ENCODE measurements at places on chromosomes 3 and 15.

DNA sequence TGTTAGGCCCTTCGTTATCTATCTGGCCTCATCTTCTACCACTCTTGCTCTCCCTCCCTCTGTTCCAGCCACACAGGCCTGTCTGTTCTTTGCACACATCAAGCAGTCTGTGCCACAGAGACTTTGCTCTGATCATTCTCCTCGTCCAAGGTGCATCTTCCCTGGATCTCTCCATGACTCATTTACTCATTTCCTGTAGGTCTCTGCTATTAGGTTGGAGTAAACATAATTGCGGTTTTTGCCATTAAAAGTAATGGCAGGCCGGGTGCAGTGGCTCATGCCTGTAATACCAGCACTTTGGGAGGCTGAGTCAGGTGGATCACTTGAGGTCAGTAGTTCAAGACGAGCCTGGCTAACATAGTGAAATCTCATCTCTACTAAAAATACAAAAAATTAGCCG, 9.5 kb upstream of the C3orf49 start:
- no peak for DNase-seq

DNA sequence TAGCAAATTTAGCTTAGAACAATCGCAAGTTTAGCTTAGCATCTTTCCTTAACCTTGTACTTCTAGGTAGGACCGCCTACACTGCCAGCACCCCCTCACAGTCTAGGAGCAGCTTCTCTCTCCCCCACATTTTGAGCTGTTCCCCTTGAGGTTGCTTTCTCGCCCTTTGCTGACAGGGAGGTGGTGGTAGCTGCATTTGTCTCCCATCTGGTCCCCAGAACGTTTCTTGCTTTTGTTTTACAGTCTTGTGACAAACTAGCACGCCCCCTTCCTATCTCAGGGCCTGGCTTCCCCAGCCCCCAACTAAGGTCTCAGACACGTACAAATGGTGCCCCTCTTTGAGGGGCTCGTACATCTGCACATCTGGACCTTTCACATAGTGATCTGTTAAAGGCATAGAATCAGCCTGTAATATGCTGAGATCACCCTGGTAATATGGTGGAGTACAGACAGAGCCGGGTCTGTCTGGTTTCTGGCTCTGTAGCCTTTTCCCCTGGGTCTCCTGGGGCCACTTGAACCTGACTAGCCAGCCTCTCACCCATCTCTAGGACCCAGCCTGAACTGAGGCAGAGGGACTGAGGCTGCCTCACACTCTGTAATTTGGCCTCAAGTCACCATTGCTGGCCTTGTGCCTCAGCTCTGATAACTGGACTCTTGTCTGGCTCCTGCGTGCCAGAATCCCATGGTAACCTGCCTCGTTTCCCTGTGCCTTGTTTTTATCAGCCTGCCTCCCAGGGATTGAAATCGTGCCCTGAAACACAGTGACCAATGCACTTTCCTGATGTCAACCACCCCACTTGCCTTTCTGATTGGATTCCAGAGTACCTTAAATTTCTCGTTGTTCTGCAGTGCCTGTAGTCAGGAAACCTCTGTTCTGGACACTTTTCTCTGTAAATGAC, 27.7 kb downstream of the CRTC3 start:
- DNase-seq = peak; percentile 49

- DNase-seq = no peak
Measured at GRCh38 chr3:127030508-127031412, 47.8 kb downstream of the PLXNA1 start.

DNA sequence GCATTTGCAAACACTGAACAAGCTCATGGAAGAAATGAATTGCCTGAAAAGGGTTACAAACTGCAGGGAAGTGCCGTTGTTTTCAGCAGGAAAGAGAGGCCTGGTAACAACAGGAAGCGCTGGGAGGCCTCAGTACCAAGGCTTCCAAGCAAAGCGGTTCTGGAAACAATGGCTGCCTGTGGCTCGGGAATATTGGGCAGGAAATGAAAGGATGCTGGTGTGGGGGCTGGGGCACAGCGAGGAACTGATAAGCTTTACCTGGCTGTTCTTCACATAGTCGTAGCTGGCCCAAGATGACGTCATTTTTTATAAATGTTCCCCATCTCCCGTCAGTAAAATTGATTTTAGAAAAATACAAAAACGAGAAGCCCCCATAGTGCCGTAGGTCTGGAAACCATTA, 55.9 kb downstream of the ARHGAP31 start:
- no peak for DNase-seq

DNA sequence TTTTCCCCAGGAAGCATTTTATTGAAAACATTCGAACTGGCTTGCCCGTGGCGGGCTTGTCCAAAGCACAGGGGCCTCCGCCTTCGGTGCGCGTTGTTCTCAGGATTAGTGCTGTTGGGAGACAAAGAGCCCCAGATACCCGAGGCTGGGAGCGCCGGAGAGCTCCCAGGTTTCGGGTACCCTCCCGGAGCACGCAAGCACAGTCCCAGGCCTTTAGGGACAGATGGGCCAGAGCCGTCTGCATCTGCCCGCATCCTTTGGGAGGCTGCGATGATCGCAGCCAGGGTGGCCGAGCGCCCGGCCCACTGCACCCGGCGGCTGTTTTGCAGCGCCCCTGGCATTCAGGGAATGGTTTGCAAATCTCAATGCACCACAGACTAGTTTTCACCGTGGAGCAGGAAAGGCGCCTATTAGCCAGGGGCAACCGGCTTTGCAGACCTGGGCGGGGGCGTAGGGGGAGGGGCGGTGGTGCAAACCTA, 5.0 kb upstream of the FEZF2 start:
- no peak for DNase-seq

GRCh38 chr15:24675332-24676144, at the start of gene NPAP1:
Gene NPAP1, plus strand, starts transcription at chr15:24675775. Its CDS starts 93 bp downstream, at chr15:24675868.
- DNase-seq = no peak

GRCh38 chr3:168341956-168342936, 246.5 kb upstream of the GOLIM4 start:
- peak; percentile 7 for DNase-seq

DNA sequence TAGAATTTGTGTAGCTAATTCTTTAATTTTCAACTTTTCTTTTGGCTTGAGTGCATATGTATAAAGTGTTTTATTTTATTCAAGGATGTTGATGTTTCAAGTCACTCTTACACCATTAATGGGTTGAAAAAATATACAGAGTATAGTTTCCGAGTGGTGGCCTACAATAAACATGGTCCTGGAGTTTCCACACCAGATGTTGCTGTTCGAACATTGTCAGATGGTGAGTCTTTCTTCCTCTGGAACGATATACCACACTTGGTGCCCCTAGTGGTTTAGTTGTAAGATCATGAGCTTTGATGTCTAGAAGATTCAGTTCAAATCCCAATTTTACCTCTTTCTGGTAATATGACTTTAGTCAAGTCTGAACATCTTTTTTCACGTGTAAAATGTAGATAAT, 119.3 kb downstream of the HCN4 start:
- no peak for DNase-seq

DNA sequence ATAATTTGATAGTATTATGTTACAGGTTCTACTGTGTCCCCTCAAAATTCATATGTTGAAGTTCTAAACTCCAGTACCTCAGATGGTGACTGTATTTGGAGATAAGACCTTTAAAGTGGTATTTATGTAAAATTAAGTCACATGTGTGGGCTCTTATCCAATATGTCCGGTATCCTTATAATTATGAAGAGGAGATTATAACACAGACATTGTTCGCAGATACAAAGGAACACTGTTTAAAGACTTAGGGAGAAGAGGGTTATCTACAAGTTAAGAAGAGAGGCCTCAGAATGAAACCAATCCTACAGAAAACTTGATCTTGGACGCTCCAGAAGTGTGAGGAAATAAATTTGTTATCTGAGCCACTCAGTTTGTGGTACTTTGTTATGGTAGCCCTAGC, 50.9 kb downstream of the DPH6 start:
- DNase-seq = no peak

- no peak for DNase-seq
Measured at GRCh38 chr3:42668413-42668760, 14.9 kb downstream of the ZBTB47 start.

GRCh38 chr3:102629943-102630342, 195.1 kb downstream of the ZPLD1 start:
- no peak for DNase-seq

- peak; percentile 12 for DNase-seq
Measured at GRCh38 chr3:10551821-10552630, 46.6 kb upstream of the ATP2B2 start.

- peak; percentile 44 for DNase-seq
Measured at GRCh38 chr15:69478259-69478781, 25.7 kb downstream of the RPLP1 start.

DNA sequence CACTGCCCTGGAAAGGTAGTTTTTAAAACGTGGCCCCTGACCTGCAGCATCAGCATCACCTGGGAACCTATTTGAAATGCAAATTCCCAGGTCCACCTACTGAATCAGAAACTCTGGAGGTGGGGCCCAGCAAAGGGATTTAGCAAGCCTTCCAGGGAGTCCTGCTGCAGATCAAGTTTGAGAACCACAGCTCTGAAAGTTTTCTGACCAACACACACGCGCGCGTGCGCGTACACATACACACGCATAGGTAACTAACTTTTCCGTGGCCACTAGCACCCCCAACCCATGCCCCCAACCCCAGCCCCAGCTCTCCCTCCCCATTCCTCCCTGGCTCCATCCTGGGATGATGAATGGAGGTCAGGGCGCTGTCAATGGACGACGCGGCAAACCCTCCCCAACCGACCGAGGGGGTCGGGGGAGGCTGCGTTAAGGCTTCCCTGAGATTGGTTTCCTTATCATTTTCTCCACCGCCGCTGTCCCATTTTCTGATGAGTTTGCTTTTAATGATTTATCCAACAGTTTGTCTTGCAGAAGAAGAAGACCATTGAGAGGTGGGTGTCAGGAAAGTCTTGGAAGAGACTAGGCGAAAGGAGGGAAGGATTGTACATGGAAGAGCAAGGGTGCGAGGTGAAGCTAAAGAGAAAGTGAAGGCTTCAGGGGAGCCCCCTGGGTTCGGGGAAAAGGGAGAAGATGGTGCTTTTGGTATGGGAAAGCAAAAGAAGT, 590 bp upstream of the BOC start:
- DNase-seq = no peak

DNA sequence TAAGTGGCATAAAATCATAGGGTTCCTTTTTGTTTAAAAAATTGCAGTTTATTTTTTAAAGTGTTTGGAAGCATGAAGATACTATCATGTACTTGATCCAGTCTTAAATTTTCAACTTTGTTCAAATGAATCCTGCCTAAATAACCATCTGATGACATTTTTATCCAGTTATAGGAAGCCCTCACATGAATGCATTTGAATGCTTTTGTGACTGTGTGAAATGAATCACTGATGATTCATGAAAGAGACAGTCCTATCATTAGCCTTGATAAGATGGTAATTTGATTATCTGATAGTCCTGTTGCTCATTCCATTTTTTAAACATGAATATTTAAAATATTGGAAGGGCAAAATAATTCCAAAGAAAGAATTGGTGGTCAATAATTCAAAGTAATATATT, 401.9 kb upstream of the ROBO2 start:
- DNase-seq = no peak

DNA sequence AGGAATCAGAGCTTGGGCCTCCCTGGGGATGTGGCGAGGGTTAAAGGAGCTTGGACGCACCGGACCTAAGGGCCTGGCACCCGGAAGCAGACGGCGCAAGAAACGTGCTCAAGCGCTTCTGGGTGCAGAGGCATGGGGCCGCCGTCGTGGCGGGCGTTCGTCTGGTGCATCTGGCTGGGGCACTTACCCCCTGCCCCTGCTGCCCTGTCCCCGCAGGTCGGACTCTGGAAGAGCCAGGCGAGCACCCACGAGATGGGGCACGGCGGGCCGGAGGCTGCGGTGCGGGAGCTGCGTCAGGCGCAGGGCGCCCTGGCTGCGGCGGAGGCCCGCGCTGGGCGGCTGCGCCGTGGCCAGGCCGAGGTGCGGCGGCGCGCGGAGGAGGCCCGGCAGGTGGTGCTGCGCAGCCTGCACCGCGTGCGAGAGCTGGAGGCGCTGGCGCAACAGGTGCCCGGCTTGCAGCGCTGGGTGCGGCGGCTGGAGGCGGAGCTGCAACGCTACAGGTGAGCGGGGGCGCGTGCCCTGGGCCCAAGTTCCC, 2.5 kb downstream of the EFCC1 start:
- DNase-seq = peak; percentile 75

DNA sequence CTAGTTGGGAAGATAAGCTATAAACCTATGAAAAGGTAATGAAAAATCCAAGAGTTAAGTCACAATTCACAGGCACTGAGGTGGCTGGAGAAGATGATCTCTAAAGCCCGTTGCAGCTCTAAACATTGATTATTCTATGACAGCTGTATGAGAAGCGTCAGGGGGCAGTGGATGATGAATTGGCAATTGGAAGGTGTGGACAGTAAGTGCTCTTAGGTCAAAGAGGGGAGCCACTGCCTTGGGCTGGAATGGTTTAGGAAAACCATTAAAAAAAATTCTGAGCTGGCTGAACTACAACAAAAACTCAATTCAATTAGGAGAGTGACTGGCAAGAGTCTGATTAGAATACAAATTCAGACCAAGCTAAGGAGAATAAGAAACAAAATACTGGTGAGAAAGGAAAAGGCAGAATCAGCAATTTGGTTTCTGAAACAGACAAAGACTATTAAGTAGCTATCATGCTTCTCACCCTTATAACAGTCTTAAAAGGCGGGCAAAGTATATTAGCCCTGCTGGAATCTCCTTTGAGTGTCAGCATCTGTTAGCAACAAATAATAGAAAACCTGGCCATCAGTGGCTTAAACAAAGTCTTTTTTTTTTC, 8.8 kb upstream of the NMD3 start:
- no peak for DNase-seq

GRCh38 chr3:197545571-197545970, 10.2 kb downstream of the BDH1 start:
- no peak for DNase-seq

- DNase-seq = no peak
Measured at GRCh38 chr15:90113166-90113565, 10.9 kb upstream of the IDH2 start.

DNA sequence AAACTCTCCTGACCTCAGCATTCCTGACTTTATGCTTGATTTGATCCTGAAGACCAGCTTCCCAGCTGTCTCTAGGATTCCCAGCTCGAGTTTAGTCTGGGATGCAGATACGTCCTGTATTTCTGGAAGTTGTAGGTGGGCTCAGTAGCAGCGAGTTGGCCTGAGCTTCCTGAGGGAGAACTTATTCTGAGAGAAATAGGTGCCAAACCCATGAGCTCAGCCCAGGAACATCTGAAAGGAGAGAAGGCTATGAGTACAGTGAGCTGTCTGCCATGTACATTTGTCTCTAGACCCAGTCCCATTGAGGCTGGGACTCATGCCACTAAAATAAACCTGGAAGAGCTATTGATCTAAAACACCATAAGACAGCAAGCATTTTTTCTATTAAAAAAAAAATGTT, 36.6 kb upstream of the SLC9A9 start:
- DNase-seq = no peak

DNA sequence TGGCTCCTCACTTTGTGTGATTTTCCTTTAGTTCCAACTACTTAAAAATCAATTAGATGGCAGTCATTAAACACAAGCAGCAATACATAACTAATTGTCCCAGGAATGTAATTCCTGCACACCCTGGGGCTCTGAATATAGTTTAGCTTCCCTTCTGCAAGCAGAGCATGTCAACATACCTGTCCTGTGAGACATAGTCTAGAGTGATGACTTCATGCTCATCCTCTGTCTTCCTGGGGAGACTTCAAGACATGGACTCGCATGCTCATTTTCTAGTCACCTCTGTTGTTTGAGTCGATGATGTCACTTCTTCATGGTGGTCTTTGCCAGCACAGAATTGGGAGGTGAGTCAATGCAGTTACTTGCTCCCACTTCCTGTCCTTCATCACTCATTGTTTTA, 15.7 kb downstream of the C3orf52 start:
- DNase-seq = no peak
